ENCODE measurements at places on chromosomes 4 and X. TPM values are rescaled to one million over a fixed set of nuclear protein-coding genes. Genes with fewer than 3 reads are reported as not detected.

DNA sequence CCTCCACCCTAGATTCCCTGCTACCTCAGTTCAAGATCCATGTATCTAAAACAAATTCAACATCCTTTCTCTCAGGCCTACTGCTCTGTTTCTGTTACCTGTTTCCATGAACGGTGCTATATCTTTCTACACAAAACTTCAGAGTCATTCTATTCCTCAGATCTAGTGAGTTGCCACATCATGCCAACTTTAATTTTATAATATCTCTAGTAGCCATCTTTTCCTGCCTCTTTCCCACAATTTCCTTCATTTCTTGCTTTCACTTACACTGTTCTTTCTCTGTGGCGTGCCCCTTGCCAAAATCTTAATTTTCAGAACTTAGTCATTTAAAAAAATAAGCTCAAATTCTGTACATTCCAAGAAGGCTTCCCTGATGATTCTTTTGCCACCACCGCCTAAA is 15.2 kb downstream of the GUCY1A1 start:
- H3K36me3 ChIP-seq, result no peaks in the 10 kb centered on the region
- no peaks in the 10 kb centered on the region for H3K27me3 ChIP-seq
- H3K27ac ChIP-seq, result peak overlapping the region; percentile 44
- H3K4me3 ChIP-seq, result no peak overlapping the region
- DNase-seq, result no peak

DNA sequence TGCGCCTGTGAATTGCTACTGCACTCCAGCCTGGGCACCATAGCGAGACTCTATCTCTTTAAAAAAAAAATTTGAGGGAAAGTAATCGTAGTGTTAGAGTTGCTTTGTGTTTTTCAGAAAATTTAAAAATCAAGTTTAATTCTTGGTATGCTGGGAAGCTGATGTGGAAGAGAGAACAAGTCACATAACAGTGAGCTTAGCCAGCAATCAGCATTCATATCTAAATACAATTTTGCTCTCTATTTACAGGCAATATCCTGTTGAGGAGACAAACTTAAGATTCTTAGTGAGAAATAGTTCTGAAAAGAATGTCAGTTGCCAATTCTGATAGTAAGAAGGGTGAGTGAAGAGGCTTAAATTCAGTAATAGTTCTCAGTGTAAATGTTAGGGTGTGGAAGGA is 9.6 kb upstream of the NDUFC1 start:
- no peaks in the 10 kb centered on the region for H3K36me3 ChIP-seq
- DNase-seq, result no peak
- peaks cover 65% of the 10 kb centered on the region for H3K4me1 ChIP-seq
- no peak overlapping the region for H3K4me3 ChIP-seq
- no peak overlapping the region for H3K27ac ChIP-seq

Gene XAGE1A
- not detected for total RNA-seq

GRCh38 chrX:45070116-45071007 is 130.3 kb downstream of the DIPK2B start:
- DNase-seq, result no peak
- H3K27ac ChIP-seq, result no peak overlapping the region
- H3K4me1 ChIP-seq, result peaks cover 33% of the 10 kb centered on the region
- H3K4me3 ChIP-seq, result no peak overlapping the region
- H3K27me3 ChIP-seq, result no peaks in the 10 kb centered on the region

DNA sequence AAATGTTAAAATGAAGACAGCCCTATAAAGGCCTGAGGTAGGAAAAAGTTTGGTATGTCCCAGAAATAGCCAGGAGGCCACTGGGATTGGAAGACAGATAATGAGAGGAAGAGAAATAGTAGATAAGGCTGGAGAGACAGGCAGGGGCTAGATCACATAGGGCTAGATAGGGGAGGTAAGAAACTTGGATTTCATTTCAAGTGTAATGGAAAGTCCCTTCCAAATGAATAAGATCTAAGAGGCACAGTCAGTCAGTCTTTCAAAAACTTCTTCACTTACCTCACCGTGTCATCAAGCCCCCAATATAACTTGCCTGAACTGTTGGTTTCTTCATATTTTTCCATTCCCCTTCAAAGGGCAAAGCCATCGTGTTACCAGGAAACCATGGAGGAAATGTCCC is 121.8 kb downstream of the SPCS3 start:
- peaks cover 5% of the 10 kb centered on the region for H3K4me1 ChIP-seq
- DNase-seq, result no peak
- no peaks in the 10 kb centered on the region for H3K27me3 ChIP-seq
- no peaks in the 10 kb centered on the region for H3K36me3 ChIP-seq

DNA sequence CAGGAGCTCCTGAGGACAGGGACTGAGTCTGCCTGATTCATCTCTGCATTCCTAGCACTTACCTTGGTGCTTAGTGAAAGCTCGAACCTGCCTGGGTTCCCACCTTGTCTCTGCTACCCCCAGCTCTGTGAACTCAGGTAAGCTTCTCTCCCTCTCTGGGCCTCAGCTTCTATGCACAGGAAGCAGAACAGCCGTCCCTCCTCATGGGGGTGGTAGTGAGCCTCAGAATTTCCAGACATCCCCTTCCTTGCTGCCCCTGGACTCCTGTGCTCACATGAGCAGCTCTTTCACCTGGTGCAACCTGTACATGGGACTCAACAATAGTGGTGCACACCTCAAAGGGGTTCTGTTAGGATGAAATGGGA is 50.8 kb downstream of the HTRA3 start:
- H3K27me3 ChIP-seq, result no peaks in the 10 kb centered on the region
- H3K36me3 ChIP-seq, result peaks cover 4% of the 10 kb centered on the region
- peaks cover 60% of the 10 kb centered on the region for H3K4me1 ChIP-seq
- peak overlapping the region; percentile 33 for H3K4me3 ChIP-seq
- peak overlapping the region; percentile 88 for H3K27ac ChIP-seq
- peak; percentile 32 for DNase-seq

Gene FREM3
- not detected for total RNA-seq

Gene LAGE3
- total RNA-seq, result 18.0 TPM

GRCh38 chrX:392575-392846 is 5.8 kb upstream of the PPP2R3B start:
- no peak overlapping the region for H3K27ac ChIP-seq
- no peak overlapping the region for H3K4me3 ChIP-seq
- H3K27me3 ChIP-seq, result no peaks in the 10 kb centered on the region
- no peak for DNase-seq
- H3K36me3 ChIP-seq, result no peaks in the 10 kb centered on the region

- DNase-seq, result no peak
- peaks cover 32% of the 10 kb centered on the region for H3K4me1 ChIP-seq
- no peak overlapping the region for H3K4me3 ChIP-seq
- no peaks in the 10 kb centered on the region for H3K27me3 ChIP-seq
- H3K27ac ChIP-seq, result peak overlapping the region; percentile 12
Measured at GRCh38 chrX:43868791-43869190, 13.5 kb downstream of the MAOB start.

Gene TEX13C
- total RNA-seq, result not detected

DNA sequence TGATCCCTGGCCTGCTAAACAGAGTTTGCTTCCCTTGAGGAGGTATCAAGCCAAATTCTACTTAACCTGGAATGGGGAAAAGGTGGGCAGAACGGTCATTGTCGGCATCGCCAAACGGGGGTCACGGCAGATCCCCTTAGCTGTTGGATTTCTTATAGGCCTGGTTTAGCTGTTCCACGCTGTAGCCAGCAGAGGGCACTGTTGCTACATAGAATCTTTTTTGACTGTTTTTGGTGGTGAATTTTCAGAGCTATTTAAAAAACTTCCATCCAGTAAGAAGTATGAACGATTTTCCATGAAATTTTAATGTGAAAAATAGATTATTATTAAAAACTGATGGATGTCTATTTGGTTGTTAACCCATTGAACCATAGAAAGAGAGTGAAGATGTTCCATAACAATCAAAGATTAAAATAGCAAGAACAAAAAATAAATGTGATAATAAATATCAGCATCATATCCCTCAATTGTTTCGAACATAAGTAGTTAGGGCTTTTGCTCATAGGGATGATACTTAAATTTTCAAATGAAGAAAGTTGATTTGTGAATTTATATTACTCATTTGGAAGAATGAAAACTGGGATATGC is 56.6 kb downstream of the LINC00632 start:
- no peak for DNase-seq
- H3K36me3 ChIP-seq, result no peaks in the 10 kb centered on the region
- H3K4me3 ChIP-seq, result peak overlapping the region; percentile 59
- H3K27ac ChIP-seq, result no peak overlapping the region

GRCh38 chr4:84530454-84530853 is 31.4 kb upstream of the NKX6-1 start:
- no peak for DNase-seq
- H3K27me3 ChIP-seq, result peaks cover 13% of the 10 kb centered on the region
- no peaks in the 10 kb centered on the region for H3K36me3 ChIP-seq
- H3K4me1 ChIP-seq, result no peaks in the 10 kb centered on the region
- H3K4me3 ChIP-seq, result no peak overlapping the region

Gene C1QTNF7
- total RNA-seq, result 2.4 TPM

Gene CT45A3
- not detected for total RNA-seq

DNA sequence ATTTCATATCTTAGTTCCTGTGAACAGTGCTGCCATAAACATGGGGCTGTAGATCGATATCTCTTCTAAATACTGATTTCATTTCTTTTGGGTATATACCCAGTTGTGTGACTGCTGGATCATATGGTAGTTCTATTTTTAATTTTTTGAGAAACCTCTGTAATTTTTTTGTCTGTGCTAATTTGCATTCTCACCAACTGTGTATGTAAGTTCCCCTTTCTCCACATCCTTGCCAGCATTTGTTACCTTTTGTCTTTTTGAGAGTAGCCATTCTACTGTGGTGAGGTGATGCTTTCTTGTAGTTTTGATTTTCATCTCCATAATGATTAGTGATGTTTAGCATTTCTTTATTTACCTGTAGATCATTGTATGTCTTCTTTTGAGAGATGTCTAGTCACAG is 2086.5 kb upstream of the TENM3 start:
- no peak for DNase-seq
- H3K4me3 ChIP-seq, result no peak overlapping the region
- no peaks in the 10 kb centered on the region for H3K27me3 ChIP-seq
- H3K36me3 ChIP-seq, result no peaks in the 10 kb centered on the region

GRCh38 chr4:78656968-78657445 is 105.4 kb downstream of the ANXA3 start:
- peak overlapping the region; percentile 36 for H3K27ac ChIP-seq
- H3K27me3 ChIP-seq, result no peaks in the 10 kb centered on the region
- peaks cover 59% of the 10 kb centered on the region for H3K4me1 ChIP-seq
- DNase-seq, result no peak
- H3K36me3 ChIP-seq, result no peaks in the 10 kb centered on the region
- H3K4me3 ChIP-seq, result no peak overlapping the region

GRCh38 chrX:153352858-153353257 is 18.9 kb downstream of the ZNF275 start:
- no peak overlapping the region for H3K4me3 ChIP-seq
- no peak overlapping the region for H3K27ac ChIP-seq
- H3K27me3 ChIP-seq, result no peaks in the 10 kb centered on the region
- no peak for DNase-seq

- no peak overlapping the region for H3K4me3 ChIP-seq
- no peaks in the 10 kb centered on the region for H3K4me1 ChIP-seq
- DNase-seq, result no peak
- no peak overlapping the region for H3K27ac ChIP-seq
Measured at GRCh38 chr4:94722270-94722669, 35.5 kb upstream of the BMPR1B start.

- no peak for DNase-seq
- no peaks in the 10 kb centered on the region for H3K36me3 ChIP-seq
- no peaks in the 10 kb centered on the region for H3K27me3 ChIP-seq
- no peak overlapping the region for H3K27ac ChIP-seq
Measured at GRCh38 chr4:36178484-36178883, 65.8 kb downstream of the ARAP2 start.

Gene AASDH
- total RNA-seq, result 6.9 TPM

GRCh38 chr4:124833831-124834505 is 121.4 kb upstream of the ANKRD50 start:
- H3K4me1 ChIP-seq, result no peaks in the 10 kb centered on the region
- no peaks in the 10 kb centered on the region for H3K27me3 ChIP-seq
- no peaks in the 10 kb centered on the region for H3K36me3 ChIP-seq
- DNase-seq, result no peak
- no peak overlapping the region for H3K4me3 ChIP-seq

- no peak for DNase-seq
- no peak overlapping the region for H3K4me3 ChIP-seq
- no peak overlapping the region for H3K27ac ChIP-seq
- H3K36me3 ChIP-seq, result no peaks in the 10 kb centered on the region
- no peaks in the 10 kb centered on the region for H3K4me1 ChIP-seq
Measured at GRCh38 chr4:34412911-34413310, 1831.4 kb downstream of the ARAP2 start.

Gene TLR2
- 2.8 TPM for total RNA-seq

GRCh38 chr4:15368856-15369255 is 59.0 kb upstream of the C1QTNF7 start:
- H3K36me3 ChIP-seq, result no peaks in the 10 kb centered on the region
- no peak for DNase-seq

GRCh38 chr4:54620773-54621172 is 37.0 kb upstream of the KIT start:
- H3K4me3 ChIP-seq, result no peak overlapping the region
- no peak overlapping the region for H3K27ac ChIP-seq
- peaks cover 7% of the 10 kb centered on the region for H3K4me1 ChIP-seq
- DNase-seq, result no peak
- no peaks in the 10 kb centered on the region for H3K27me3 ChIP-seq

DNA sequence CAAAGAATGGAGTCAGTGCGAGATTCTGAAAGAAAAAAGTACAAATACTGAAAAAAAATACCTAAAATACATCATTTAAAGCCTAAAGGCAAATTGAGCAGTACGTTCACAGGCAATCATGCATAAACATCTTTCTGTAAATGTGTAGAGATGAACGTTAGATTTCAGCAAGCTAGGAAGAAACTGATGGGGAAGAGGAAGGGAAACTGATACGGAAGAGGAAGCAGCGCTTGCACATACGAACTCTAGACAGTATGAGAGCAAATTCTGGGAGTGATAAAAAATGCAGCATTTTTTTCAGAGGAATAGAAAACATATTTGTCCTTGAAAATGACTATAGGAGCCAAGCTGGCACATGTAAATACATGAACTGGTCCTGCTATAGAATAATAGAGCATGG is 9.4 kb downstream of the ANKRD50 start:
- peaks cover 17% of the 10 kb centered on the region for H3K36me3 ChIP-seq
- H3K27me3 ChIP-seq, result no peaks in the 10 kb centered on the region
- H3K4me1 ChIP-seq, result peaks cover 20% of the 10 kb centered on the region

DNA sequence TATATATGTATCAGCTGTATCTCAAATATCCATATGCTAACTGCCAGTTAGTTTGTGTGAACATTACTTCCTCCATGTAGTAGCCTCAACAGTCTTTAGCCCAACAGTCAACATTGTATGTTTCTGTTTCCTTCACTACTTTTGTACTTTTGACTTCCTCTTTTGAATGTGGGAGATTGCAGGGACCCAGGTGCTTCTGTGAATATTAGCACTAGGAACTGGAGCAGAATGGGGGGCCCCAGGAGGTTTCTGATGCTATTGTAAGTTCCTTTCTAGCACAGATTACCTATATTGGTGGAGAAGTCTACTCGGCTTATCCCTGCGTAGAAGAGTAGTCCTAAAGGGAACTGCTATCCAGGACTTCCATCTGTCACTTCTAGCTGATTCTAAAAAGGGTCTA is 2.3 kb downstream of the PLAC8 start:
- no peak for DNase-seq
- H3K36me3 ChIP-seq, result no peaks in the 10 kb centered on the region
- H3K4me1 ChIP-seq, result peaks cover 17% of the 10 kb centered on the region
- H3K27ac ChIP-seq, result no peak overlapping the region
- H3K27me3 ChIP-seq, result peaks cover 13% of the 10 kb centered on the region

GRCh38 chr4:106162278-106162677 is 153.7 kb downstream of the TBCK start:
- H3K27ac ChIP-seq, result no peak overlapping the region
- H3K36me3 ChIP-seq, result peaks cover 21% of the 10 kb centered on the region
- DNase-seq, result no peak
- H3K27me3 ChIP-seq, result no peaks in the 10 kb centered on the region
- no peak overlapping the region for H3K4me3 ChIP-seq

All from left ventricle myocardium inferior (tissue), 1 donor.